ENCODE measurements at places on chromosomes 1 and 21. TPM values are rescaled to one million over a fixed set of nuclear protein-coding genes. Genes with fewer than 3 reads are reported as not detected.

DNA sequence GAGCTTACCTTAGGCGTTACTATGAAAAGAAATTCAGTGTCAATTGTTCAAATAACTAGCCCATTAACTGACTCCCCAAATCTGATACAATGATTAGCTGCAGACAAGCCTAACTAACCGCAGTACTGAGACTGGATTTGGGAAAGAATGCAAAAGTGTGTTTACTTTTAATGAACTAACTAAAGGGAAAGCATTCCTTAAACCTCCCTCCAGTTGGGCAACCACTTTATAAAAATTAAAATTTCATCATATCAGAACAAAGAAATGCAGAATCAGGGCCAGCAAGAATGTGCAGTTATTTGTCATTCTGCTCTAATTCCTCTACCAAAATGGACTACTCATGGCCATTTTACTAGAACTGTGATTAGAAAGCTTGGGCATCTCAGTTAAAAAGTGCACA, 11.7 kb upstream of the NR5A2 start:
- DNase-seq = no peak

GRCh38 chr1:65150583-65151263, 2.7 kb downstream of the AK4 start:
- no peak for DNase-seq

- no peak for DNase-seq
These were observed 33.8 kb upstream of the RPL11 start for GRCh38 chr1:23657659-23658275.

DNA sequence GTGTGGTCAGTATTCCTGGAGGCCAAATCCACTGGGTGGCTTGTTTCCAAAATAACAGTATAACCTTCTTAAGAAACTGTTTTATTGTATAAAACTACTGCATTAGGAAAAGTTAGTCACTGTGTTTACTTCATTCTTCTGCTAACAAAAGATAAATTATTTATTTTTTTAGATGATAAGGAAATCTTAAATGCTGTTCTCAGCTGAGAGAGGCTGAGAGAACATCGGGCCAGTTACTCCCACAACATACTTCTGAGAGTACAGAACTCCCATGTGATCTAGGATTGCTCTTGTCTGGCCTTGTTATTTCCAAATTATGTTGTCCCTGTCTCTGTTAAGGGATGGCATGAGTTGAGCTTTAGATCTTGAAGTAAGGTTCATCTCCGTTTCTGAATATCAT, 96.7 kb upstream of the CXADR start:
- DNase-seq = no peak

GRCh38 chr1:155681776-155682175, 6.8 kb downstream of the YY1AP1 start:
- no peak for DNase-seq

GRCh38 chr1:225737866-225738265, 39.8 kb upstream of the SRP9 start:
- DNase-seq = no peak

- DNase-seq = no peak
These were observed 27.8 kb downstream of the ZBTB17 start for GRCh38 chr1:15948091-15948591.

GRCh38 chr1:170704256-170704655, 40.3 kb downstream of the PRRX1 start:
- no peak for DNase-seq

DNA sequence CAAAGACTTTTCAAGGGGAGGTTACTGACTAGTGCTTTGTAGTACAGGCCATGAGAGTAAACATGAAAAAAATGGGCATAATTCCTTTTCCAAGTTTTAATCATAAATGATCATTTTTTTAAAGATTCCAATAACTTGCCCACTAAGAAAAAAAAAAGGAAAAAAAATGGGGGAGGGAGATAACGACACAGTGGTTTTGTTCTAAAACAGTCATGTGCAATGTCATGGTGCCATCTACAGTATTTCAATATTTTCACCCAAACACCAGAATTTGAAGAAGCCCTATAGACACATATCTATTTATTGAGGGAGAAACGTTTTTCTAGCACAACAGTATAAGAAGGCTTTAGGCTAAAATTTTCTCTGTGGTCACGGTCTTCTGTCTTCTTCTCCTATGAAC, 250.2 kb downstream of the LTN1 start:
- DNase-seq = no peak

Gene HPCAL4
- total RNA-seq = not detected
